ENCODE measurements at places on chromosomes 2 and 18.
A peak's percentile ranks its signal among the peaks of the same experiment; 100 is the strongest.

GRCh38 chr2:152405206-152406118 lies 70.5 kb downstream of the FMNL2 start:
- no peak for DNase-seq

DNA sequence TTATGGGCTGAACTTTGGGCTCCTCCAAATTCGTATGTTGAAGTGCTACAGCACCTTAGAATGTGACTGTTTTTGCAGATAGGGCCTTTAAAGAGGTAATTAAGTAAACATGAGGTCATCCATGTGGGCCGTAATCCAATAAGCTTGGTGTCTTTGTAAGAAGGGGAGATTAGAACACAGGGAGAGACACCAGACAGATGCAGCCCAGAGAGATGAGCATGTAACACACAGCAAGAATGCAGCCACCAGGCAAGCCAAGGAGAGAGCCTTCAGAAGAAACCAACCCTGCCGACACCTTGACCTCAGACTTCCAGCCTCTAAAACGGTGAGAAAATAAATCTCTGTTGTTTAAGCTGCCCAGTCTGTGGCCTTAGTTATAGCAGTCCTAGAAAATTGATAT lies 74.3 kb downstream of the HRH4 start:
- no peak for DNase-seq

DNA sequence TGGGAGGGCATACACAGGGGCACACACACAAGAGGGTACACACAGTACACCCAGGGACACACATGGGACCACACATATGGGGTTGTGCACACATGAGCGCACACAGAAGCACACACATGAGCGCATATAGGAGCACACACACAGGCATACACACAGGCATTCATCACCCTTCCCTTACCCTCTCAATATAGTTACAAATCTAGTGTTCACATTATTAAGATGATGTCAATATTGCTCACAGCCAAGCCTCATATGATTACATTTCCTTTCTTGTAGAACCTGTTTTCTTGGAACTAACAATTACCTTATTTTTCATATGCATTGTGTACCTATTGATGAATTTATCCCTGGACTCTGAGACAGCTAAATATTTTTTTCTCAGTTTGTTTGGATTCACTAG lies 156.7 kb downstream of the FHOD3 start:
- DNase-seq: no peak

GRCh38 chr2:57862727-57863126 lies 183.9 kb upstream of the VRK2 start:
- no peak for DNase-seq

- no peak for DNase-seq
Observed at GRCh38 chr2:9401059-9401547, 22.2 kb downstream of the ITGB1BP1 start.

GRCh38 chr2:24491542-24492420 lies 727 bp downstream of the NCOA1 start:
- DNase-seq: peak; percentile 49

DNA sequence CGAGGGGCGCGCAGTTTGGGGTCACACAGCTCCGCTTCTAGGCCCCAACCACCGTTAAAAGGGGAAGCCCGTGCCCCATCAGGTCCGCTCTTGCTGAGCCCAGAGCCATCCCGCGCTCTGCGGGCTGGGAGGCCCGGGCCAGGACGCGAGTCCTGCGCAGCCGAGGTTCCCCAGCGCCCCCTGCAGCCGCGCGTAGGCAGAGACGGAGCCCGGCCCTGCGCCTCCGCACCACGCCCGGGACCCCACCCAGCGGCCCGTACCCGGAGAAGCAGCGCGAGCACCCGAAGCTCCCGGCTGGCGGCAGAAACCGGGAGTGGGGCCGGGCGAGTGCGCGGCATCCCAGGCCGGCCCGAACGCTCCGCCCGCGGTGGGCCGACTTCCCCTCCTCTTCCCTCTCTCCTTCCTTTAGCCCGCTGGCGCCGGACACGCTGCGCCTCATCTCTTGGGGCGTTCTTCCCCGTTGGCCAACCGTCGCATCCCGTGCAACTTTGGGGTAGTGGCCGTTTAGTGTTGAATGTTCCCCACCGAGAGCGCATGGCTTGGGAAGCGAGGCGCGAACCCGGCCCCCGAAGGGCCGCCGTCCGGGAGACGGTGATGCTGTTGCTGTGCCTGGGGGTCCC lies at the start of gene ITGA4:
Gene ITGA4 (plus strand): TSS at position 266 of the 620 bp plus-strand sequence. CDS start 269 bp downstream, at position 535.
- DNase-seq: peak; percentile 82

DNA sequence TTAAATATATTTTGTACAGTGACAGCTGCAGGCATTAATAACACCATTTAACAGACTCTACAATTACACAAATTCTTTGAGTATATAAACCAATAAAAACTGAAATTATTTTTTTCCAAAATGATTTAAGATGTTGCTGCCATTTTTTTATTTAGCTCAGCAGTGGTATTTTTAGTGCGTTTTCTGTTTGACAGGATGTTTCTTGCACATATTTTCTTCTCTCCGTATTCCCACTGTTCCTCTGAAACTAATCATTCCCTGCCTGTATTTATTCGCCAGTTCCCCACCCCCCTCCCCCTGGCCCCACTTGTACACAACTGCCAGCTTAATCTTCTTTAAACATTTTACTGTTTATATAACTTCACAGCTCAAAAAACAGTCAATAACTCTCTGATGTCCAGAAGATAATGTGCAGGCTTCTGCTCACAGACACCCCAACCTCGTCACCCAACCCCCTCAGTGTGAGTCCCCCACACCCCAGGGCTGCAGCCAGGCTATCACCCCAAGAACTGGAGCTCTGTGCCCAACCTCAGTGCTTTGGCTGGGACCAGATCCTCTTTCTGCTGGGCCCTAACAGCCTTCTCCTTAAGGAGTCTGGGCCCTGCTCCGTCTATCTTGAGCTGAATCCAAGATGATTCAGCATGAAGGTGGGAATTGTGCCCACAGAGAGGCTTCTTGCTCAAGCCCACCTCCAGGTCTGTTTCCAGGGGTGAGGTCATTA lies 41.6 kb upstream of the MAP4K4 start:
- no peak for DNase-seq

- DNase-seq: no peak
Observed at GRCh38 chr2:219159771-219160185, 837 bp downstream of the NHEJ1 start.

- no peak for DNase-seq
Observed at GRCh38 chr18:77248873-77249568, 627 bp upstream of the GALR1 start.

DNA sequence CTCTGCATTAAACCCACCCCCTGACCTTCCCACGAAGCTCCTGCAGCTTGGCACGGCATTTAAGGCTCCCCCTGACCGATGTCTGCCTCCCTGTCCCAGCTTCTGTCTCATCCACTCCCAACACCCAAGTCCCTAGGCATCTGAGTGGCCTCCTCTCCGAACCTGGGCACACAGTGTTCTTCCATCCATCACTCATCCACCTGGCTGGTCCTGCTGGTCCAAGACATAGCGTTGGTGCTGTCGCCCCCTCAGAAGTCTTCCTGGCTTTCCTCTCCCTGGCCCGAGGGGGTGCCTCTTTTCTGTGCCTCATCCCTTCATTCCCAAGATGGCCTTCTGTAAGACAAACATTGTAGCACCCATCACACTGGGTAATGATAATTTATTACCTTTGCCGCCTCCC lies 323.6 kb downstream of the GBX2 start:
- no peak for DNase-seq
